Stimulated activated CD4-positive, alpha-beta T cell treated with anti-CD3 and anti-CD28 coated beads, Interleukin-2, amount 100 ng/mL, for 4 hours (primary cell): ENCODE measurements at places on chromosomes 7 and 10.

GRCh38 chr7:90401989-90402388 is 1.3 kb upstream of the CLDN12 start:
- no peak for DNase-seq

GRCh38 chr7:42186151-42186550 is 50.9 kb downstream of the GLI3 start:
- no peak for DNase-seq

DNA sequence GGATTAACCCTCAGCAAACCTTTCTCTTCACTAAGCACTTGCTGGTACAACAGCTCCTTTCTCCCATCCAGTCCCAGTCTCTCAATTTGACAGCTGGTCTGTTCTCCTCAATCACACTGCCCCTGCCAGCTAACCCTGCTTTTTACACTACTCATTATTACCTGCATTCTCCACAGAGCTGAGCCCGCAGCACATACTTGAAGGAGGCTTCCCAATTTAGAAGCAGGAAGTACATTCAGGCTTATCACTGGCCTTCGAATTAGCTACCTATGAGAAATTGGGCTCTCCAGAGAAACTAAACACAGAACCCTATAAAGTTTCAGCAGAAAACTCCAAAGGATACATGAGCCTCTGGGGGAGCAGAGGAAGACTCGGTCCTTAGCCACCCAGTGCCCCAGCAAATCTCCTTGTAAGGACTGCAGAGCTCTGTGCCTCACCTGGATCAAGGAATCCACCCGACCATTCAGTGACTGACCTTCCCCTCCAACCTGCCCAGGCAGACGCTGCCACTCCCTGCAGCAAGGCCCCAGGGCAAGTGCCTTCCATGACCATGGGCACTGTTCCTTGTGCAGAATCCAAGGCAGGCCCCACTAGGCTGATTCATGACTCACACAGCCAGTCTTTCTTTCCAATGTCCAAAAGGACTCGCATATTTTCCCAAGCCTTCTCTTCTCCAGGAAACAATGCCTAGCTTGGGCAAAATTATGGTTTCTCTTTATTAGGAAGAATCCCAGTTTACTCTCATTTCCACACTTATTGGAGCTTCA is 68.0 kb downstream of the VOPP1 start:
- no peak for DNase-seq

- DNase-seq: no peak
These were observed 386.5 kb upstream of the SEMA3D start for GRCh38 chr7:85573346-85573745.

- DNase-seq: no peak
These were observed 112.3 kb downstream of the HPSE2 start for GRCh38 chr10:99123336-99123735.

- peak; percentile 26 for DNase-seq
These were observed 36.7 kb downstream of the ASNS start for GRCh38 chr7:97835296-97836138.

DNA sequence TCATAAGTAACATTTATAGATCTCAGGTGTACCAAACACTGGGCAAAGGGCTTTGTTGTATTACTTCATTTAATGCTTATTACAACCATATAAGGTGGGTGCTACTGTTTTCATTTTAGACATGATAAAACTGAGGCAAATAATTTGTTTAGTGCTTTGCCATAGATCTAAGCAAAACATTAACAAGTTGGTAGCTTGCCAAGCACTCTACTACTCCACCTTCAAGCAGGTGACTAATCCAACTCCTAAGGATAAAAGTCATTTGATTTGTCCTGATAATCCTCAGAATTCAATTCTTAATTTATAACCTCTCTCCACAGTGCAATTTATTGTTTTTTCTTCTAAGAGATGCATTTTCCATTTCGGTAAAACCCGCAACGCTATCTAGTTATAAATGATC is 646.4 kb downstream of the GRM8 start:
- no peak for DNase-seq

GRCh38 chr7:6423942-6424701 is 23.6 kb downstream of the DAGLB start:
- no peak for DNase-seq

- DNase-seq: no peak
These were observed 59.2 kb downstream of the OR13A1 start for GRCh38 chr10:45256246-45256645.

DNA sequence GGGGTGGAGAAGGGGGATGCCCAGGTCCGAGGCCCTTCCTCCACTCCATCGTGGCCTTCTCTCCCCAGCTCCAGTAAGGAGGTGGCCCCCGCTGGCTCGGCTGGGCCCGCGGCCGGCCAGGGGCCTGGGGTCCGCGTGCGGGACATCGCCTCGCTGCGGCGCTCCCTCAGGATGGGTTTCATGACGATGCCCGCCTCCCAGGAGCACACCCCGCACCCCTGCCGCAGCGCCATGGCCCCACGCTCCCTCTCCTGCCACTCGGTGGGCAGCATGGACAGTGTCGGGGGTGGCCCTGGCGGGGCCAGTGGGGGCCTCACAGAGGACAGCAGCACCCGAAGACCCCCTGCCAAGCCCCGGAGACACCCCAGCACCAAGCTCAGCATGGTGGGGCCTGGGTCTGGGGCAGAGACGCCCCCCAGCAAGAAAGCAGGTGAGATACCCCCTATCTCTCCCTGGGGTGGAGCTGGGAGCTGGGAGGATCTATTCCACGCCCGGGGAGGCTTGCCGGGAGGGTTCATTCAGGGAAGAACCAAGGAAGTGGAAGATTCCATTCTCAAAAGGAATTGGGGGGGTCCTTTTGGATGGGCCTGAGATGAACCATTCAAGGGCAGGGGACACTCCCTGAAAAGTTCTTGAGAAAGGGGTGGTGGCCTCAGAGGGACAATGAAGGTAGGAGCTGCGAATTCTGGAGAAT is 3.2 kb downstream of the NYAP1 start:
- DNase-seq: no peak

- DNase-seq: no peak
These were observed 1247.1 kb downstream of the GATA3 start for GRCh38 chr10:9301554-9301953.

DNA sequence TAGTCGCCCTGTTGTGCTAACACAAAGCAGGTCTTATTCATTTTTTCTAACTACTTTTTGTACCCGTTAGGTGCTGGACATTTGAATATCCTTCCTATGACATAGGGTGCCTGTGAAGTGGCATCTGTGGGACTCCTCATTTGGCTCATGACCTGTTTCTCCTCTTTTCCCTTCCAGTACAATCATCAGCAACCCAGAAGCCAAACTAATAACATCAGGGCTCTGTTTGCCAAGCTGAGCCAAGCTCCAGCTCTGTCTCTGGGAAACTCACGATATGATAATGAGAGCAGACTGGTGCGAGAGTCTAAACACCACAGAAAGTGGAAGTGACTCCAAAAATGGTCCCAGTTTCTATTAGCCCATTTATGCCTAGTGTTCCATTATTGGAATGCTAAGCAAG is 92.0 kb downstream of the SVIL start:
- no peak for DNase-seq

- DNase-seq: no peak
These were observed 906.9 kb downstream of the PCDH15 start for GRCh38 chr10:53894145-53894544.

- DNase-seq: no peak
These were observed 8.4 kb upstream of the HYCC1 start for GRCh38 chr7:23022258-23022769.

DNA sequence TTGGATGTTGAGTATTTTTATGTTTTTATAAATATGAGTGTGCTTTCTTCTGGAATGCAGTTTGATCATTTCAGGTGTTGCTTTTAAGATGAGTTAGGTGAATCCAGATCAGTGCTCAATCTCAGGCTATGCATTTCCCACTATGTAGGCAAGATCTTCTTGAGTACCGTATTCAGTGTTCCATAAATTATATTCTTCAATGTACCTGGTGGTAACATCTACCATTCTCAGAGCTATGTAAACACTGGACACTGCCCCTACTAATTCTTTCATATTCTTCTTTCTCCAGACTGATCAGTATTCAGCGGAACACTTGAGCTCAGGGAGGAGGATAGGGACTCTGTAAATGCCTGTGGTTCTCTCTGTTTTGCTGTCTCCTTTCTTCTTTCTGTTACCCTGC is 25.5 kb upstream of the NME8 start:
- DNase-seq: no peak

- no peak for DNase-seq
These were observed 488.0 kb upstream of the STEAP1 start for GRCh38 chr7:89666136-89666835.

GRCh38 chr7:114759347-114760062 is 162.4 kb upstream of the MDFIC start:
- no peak for DNase-seq

DNA sequence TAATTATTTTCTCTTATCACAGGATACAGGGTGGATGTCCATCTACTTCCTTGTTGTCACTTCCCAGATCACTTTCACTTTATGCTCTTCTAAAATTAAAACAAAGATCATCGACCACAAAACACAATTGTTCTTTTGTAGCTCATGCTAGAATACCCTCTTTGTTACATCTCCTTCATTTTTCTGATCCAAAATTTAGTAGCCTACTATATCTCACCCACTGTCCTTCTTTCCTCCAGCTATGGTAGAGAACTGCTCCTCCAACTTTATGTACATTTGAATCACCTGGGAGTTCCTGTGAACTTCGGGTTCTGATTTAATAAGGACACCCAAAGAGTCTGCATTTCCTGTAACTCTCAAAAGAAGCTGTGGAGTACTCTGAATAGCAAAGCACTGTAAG is 1.2 kb upstream of the AHR start:
- DNase-seq: no peak

DNA sequence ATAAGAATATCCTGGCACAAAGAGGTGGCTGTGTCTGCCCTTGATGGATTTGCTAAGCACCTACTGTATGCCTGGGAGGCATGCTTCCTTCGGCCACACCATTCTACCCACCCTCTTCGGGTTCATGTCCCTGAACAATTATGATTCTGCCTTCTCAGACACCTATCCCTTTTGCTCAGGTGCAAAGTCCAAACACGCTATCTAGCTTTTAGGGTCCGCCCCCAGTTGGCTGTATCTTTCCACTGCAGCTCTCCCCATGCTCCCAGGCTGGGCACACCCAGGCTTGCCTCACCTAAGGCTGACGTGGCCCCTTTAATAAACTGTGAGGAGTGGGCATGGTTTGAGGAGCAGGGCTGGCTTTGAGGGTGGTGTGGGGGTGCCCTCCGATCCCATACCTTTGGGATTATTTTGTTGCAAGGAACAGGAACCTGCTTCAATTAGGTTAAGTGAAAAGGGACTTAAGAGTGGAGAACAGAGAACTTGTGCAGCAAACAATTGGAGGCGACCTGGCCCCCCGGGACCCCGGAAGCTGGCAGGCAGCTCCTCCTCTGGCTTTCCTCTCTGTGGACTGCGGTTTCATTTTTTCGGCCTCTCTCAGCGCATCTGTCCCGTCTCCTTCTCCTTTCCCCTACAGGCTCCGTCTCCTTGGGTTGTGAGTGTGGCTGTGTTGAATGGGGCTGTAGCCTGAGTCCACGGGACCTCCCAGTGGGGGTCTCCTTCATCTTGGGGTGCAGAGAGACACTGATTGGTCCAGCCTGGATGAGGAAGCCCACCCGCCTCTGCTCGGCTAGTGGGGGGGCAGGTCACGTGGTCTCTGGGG is 3.8 kb downstream of the CLIP2 start:
- DNase-seq: no peak

DNA sequence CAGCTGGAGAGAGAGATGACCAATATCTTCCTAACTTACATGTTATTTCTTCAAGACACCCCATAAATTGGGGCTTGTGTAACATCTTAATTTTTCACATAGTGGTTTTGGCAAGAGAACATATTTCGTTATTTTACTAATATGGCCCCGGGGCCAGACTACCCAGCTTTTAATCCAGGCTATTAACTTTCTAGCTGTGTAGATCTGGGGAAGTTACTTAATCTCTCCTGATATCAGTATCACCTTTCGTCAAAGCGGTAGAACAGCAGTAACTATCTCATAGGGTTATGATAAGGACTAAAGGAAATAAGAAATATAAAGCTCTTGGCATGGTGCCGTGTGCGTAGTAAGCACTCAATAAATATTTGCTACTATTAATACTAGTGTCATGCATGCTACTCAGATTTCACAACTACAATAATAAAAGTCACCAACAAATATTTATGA is 71.6 kb upstream of the LYZL1 start:
- DNase-seq: no peak

- DNase-seq: no peak
These were observed 6.4 kb downstream of the KDM7A start for GRCh38 chr7:140170375-140170774.

- no peak for DNase-seq
These were observed 20.0 kb upstream of the JAZF1 start for GRCh38 chr7:28200598-28200997.

- no peak for DNase-seq
These were observed 72.9 kb upstream of the TMEM248 start for GRCh38 chr7:66847879-66848790.

DNA sequence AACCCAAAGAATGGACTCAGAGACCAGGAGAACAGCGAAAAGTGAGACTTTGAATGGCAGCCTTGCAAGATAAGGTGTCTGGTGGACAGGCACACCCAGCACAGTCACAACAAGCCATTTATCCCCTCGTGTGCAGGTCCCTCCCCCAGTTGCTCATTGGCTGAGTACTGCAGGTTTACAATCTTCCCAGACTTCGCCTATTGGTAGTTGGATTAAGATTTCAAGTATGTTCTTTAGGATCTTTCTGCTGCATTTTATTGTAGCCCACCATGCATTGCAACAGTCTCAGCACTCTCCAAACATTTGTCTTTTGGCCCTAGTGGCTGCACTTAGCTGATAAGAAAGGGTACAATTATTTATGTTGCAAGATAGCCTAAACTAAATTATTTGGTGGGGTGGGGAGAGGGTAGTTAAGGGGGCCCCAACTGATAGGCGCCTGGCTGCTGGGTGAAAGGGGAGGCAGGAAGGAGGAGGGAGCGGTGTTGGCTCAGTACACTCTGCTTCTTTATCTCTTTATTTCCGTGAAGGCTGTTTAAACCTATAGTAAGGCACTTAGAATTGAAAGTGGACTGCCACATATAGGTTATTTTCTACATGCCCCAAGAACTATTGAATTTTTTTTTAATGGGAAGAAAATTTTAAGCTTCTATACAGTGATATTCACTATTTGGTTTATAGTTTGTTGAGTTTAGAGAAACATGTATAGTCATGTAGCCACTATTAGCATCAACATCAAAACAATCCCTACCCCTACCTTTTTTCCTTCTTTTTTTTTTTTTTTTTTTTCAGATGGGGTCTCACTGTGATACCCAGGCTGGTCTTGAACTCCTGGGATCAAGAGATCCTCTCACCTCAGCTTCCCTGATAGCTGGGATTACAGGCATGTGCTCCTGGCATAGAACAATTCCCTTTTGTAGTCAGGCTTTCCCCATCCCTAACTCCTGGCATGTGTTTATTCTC is 54.2 kb downstream of the GUSB start:
- no peak for DNase-seq

DNA sequence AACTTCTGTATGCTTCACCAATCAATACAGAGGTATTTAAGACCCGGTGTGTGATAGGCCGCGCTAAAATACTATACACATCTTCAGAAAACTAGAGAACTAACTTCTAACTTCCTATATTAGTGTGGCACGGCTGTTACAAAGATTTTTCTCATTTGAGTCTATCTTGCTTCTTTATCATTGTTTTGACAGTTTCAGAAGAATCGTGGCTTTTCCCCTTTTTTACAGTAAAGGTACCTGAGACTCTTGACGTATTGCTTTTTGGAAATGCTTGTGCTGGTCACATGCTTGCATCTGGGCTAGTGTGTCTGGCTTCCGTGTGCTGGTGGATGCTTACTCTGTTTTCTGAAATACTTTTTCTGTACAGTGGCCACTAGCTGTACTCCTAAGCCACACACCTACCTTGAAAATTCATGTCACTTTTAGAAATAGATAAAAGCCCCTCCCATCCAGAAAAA is 12.7 kb downstream of the IKZF1 start:
- no peak for DNase-seq

GRCh38 chr7:65475040-65475726 is 101.5 kb downstream of the ZNF92 start:
- no peak for DNase-seq
